SW480 (cell line): ENCODE measurements at places on chromosomes 5 and 9.

GRCh38 chr9:36834736-36835135 lies 199.3 kb downstream of the PAX5 start:
- DNase-seq = no peak

DNA sequence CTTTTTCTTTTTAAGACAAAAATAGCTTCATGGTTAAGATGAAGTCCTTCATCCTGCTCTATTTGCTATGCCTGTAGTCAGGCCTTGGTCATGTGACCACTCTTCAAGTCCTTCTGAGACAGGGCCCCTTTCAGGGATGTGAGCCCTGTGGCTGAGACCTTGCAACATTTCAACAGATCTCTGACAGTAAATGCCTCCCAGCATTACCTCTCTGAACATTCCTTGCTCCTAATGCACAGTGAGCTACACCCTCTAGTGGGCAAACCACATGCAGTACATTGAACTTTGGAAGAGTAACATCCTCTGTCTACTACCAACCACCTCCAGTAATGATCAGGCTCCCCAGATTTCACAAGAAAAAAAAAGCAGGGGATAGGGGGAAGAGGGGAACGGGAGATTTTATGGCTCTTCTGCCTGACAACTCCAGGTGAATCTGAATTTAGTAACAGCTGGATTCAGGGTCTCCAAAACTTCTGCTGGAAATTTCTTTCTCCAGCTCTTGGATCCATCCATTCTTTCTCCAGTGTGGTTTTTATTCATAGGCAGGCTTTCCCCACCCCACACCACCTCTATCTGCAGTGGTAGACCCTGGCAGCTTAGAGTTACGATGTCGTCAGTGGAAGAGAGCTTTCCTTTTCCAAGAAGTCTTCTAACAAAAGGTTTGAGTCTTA lies 8.9 kb upstream of the FBXO38 start:
- peak; percentile 71 for DNase-seq

DNA sequence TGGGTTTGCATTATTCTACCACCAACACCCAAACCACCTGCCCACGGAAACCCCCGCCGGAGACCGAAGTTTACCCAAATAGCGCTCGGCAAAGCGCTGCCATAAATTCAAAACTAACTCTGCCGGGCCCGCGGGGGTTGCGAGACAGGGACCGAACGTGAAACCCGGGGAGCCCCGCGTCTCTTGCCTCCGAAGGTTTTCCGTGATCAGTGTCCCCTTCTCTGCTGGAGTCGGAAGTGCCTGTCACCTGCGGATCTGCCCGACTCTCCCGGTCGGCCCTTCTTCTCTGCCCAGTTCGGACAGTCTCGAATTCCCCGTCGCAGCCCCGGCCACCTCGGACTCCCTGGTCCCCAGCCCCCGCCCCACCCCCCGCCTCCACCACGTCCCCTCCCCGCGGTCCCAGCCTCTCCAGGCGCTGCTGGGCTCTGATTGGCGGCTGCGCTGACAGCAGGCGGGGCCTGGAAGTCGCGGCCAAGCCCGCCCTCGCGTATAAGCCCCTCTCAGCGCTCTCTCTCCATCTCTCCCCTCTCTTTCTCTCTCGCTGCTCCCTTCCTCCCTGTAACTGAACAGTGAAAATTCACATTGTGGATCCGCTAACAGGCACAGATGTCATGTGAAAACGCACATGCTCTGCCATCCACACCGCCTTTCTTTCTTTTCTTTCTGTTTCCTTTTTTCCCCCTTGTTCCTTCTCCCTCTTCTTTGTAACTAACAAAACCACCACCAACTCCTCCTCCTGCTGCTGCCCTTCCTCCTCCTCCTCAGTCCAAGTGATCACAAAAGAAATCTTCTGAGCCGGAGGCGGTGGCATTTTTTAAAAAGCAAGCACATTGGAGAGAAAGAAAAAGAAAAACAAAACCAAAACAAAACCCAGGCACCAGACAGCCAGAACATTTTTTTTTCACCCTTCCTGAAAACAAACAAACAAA lies at the start of gene RORB:
RORB (plus strand) TSS at position 517 of the 929 bp plus-strand sequence. CDS start 642 bp downstream, outside the sequence.
- DNase-seq = peak; percentile 33

DNA sequence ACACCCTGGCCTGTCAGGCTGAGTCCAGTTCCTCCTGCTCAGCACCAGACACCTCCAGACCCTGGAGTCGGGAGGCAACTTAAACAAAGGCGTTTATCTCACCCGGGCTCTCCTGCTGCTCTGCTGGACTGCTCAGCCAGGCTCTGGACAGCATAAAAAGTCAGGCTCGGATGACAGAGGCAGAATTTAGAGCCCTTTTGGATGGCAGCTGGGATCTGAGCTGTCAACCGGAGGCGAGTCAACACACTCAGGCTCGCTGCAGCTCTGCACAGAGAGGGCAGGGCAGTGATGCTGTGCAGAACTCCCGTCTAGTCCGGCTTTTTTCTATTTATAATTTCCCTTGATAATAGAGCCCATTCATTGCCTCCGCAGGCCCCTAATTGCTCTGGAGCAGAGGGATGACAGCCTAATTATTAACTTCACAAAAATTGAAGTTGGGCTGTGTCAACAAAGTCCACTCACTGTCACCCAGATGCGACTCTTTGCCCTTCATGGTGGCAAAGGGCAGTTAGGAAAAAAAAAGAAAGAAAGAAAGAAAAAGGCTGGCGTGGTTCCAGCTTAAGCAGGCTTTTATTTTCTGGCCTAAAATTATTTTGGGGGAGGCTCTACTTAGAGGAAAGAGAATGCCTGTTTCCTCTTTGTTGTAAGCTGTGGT lies 37.6 kb downstream of the STC2 start:
- peak; percentile 37 for DNase-seq

- DNase-seq = no peak
Measured at GRCh38 chr9:16753256-16753655, 117.2 kb downstream of the BNC2 start.

GRCh38 chr9:89179895-89180734 lies 1.5 kb upstream of the SHC3 start:
- peak; percentile 96 for DNase-seq

GRCh38 chr9:72390907-72391306 lies 25.9 kb upstream of the ZFAND5 start:
- no peak for DNase-seq

DNA sequence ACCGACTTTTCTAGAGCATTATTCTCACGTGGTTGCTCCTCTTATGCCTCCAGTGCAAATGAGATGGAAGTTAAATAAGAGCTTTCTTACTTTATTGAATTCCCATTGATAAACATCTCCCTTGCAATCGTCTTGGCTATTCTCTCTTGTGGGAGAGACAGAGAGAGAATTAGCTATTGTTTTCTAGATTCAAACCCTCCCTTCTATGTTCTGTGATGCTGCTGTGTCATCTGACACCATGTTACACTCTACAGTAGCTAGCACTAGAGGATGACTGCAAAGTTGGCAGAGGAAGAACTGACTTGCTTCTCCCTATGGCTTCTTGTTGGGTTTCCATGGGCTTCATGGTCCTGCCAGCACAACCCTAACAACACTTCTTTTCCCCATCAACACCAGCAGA lies 134.6 kb upstream of the RANBP3L start:
- DNase-seq = no peak

- DNase-seq = peak; percentile 80
Measured at GRCh38 chr9:136631038-136632000, 31.4 kb upstream of the EGFL7 start.

GRCh38 chr5:111299067-111299481 lies 74.9 kb downstream of the CAMK4 start:
- no peak for DNase-seq
